ENCODE measurements at places on chromosomes 4 and X.

GRCh38 chr4:2805712-2806389 is 13.0 kb downstream of the SH3BP2 start:
- DNase-seq: no peak

DNA sequence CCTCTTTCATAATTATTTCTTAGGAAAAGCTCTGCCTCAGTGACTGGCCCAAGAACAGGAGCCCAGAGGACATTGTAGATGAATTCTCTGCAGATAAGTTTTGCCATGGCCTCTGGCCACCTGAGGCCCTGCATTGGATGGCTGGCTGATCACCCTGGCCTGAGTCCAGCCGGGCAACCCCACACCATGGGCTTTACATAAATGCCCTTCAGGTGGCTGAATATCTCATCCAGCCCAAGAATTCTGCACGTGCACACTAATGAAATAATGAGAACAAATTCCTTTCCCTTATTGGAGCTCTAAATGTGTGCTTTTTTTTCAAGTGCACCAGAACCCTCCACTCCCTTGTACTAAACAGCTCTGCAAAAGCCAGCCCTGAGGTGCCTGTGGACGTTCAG is 65.7 kb downstream of the IRF2 start:
- DNase-seq: no peak

DNA sequence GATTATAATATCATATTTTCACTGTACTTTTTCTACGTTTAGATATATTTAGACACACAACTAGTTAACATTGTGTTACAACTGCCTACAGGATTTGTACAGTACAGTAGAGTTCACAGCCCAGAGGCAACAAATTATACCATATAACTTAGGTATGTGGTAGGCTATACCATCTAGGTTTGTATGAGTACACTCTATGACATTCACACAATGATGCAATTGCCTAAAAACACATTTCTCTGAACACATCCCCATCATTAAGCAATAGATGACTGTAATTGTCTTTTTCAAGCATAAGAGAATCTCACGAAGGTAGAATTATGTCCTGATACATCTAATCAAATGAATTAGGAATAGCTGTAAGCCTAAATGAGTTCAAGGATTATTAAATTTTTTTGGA is 12.3 kb upstream of the TIGD2 start:
- DNase-seq: no peak

DNA sequence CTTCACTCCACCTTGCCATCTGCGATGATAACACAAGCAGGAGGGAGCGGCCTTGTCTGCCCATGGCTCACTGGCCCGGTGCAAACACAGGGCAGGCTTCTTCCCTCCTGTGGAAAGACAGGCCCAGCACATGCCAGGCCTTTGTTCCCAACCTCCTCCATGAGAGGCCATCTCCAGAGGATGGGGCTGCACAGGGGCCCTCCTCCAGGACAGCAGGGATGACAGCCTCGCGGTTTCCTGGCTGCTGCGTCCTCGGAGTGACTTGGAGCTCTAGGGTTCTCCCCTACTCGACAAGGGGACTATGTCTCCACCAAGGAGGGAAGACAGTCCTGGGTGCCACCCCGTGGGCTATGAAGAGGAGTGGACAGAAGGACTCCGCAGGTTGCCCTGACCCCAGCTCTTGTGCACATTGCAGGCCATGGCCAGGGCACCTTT is 21.8 kb downstream of the RNF212 start:
- no peak for DNase-seq
